ENCODE measurements at places on chromosomes 12 and 14.

DNA sequence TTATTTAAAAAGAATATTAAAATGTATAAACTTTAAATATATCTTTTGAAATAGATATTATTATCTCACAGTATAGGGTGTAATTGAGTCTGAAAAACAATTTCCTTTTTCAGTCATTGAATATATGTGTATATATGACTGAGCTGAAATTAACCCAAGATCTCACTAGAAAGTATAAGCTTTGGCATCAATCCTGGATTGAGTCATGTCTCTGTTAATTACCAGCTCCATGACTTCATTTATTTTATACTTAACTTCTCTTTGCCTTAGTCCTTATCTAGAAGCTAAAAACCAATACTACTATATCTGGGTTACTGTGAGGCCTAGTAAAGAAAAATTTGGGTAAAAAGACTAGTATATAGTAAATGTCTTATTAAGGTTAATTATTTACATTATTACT is 1020.3 kb downstream of the LRFN5 start:
- DNase-seq: no peak

- DNase-seq: no peak
Observed at GRCh38 chr14:94650806-94651805, 38.9 kb downstream of the SERPINA3 start.

GRCh38 chr12:8096281-8096915 is 14.3 kb downstream of the NECAP1 start:
- no peak for DNase-seq

DNA sequence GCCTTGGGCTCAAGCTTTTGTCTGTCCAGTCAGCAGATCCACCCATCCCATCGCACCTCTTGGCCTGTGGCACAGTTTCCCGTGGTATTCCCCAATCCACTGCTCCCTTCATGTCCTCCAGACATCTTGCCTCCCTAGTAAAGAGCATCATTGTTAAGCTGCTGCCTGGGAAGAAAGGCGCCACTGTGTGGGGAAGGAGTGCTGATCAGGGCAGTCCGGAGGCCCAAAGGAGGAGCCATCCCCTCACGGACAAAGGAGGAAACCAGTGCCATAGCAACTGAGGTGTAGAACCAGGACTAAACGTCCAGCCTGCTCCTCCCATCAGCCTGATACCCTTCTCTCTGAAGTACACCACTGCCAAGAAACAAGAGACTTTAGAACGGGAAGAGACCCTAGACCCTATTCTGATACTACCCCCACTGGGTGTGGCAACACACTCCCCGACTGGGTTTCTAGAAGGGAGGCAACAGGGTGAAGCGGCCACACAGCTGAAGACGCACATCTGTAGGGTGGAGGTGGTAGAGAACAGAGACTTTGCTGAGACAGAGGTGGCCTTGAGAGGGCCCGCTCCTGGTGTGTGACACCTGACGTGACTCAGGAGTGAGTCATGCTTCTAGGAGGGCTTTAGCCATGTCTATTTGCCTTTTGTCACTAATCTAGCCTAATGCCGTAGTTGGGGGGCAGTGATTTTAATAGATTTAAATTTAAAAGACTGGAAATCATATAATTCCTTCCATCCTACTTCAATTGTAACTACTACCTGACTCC is 185.0 kb downstream of the DPF3 start:
- no peak for DNase-seq

GRCh38 chr14:56796259-56796658 is 14.0 kb downstream of the OTX2 start:
- no peak for DNase-seq

- DNase-seq: no peak
Observed at GRCh38 chr12:117649796-117650195, 288.4 kb upstream of the NOS1 start.

GRCh38 chr14:101797856-101798255 is 36.3 kb downstream of the PPP2R5C start:
- DNase-seq: no peak

GRCh38 chr14:61564618-61565091 is 130.7 kb upstream of the HIF1A start:
- DNase-seq: no peak
